ENCODE measurements at places on chromosomes 13 and 19. TPM values are rescaled to one million over a fixed set of nuclear protein-coding genes. Genes with fewer than 3 reads are reported as not detected.

DNA sequence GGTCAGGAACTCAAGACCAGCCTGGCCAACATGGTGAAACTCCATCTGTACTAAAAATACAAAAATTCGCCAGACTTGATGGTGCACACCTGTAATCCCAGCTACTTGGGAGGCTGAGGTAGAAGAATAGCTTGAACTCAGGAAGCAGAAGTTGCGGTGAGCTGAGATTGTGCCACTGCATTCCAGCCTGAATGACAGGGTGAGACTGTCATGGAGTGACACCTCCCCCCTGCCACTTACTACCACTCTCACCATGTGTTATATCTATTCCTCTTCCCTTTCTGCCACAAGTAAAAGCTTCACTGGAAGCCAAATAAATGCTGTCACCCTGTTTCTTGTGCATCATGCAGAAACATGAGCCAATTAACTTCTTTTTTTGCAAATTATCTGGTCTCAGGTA lies 10.6 kb upstream of the CEACAM4 start:
- no peak overlapping the region for H3K4me3 ChIP-seq
- H3K4me1 ChIP-seq: no peaks in the 10 kb centered on the region
- no peak for DNase-seq
- no peak overlapping the region for H3K27ac ChIP-seq
- no peaks in the 10 kb centered on the region for H3K36me3 ChIP-seq

DNA sequence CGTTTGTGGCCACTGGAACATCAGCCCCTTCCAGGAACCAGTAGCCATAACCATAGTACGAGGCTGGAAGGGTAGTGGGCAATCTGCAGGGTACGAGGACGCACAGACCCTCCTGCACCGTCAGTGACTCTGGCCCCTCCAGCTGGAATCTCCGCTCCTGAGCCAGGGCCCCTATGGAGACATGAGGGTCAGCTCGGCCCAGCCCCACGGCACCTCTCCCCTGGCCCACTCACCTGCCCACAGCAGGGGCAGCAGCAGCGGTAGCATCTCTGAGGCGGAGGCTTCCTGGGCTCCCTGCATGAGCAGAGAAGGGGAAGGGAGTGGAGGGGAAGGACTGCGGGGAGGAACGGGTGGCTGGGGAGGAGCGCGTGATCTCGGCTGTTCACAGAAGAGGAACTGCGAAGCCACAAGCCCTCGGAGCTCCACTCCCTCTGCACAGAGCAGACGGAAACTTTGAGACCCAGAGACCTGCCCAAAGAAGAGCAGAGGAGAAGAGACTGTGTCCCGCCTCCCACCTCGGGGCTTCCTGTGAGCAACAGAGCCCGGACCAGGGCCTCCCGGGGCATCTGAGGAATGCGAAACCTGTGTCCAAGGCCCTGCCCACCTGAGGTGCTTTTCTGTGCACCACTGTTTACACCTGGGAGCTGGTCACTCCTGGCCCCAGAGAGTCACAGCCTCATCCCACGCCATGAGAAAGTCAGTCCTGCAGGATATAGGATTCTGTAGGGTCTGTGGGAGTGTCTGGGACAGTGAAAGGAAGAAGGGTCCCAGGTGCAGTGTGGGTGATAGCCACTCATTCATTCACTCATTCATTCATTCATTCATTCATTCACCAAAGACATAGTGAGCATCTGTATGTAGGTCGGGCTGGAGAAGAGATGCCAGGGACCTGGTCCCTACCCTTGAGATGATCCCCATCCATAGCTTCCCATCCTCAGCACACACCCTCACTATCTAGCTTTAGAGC lies at the start of gene SIGLEC6:
SIGLEC6 (minus strand) TSS at position 322 of the 967 bp plus-strand sequence; CDS start at position 300, 22 bp downstream.
- H3K27me3 ChIP-seq: peaks cover 7% of the 10 kb centered on the region
- peak; percentile 86 for DNase-seq
- no peak within 1 kb of the TSS for H3K4me3 ChIP-seq

Gene RANBP3
- total RNA-seq: 65.5 TPM

Gene IFNL1
- total RNA-seq: not detected

Gene KCNN4
- 7.3 TPM for total RNA-seq

Gene PBX4
- total RNA-seq: 3.4 TPM

GRCh38 chr13:100859861-100860260 lies 185.3 kb upstream of the TMTC4 start:
- H3K4me1 ChIP-seq: no peaks in the 10 kb centered on the region
- no peaks in the 10 kb centered on the region for H3K27me3 ChIP-seq
- DNase-seq: no peak
- H3K27ac ChIP-seq: no peak overlapping the region

Gene ZNF99
- total RNA-seq: 0.09 TPM

- no peaks in the 10 kb centered on the region for H3K36me3 ChIP-seq
- H3K4me1 ChIP-seq: no peaks in the 10 kb centered on the region
- DNase-seq: peak; percentile 20
- H3K27me3 ChIP-seq: no peaks in the 10 kb centered on the region
These were observed 163.2 kb downstream of the TEX29 start for GRCh38 chr13:111483621-111483987.

- no peak overlapping the region for H3K4me3 ChIP-seq
- H3K27me3 ChIP-seq: no peaks in the 10 kb centered on the region
- no peaks in the 10 kb centered on the region for H3K4me1 ChIP-seq
- no peak for DNase-seq
- H3K27ac ChIP-seq: no peak overlapping the region
These were observed 132.6 kb downstream of the COG6 start for GRCh38 chr13:39788102-39788501.

GRCh38 chr13:90640976-90641375 lies 706.5 kb upstream of the MIR17HG start:
- no peak for DNase-seq
- no peak overlapping the region for H3K4me3 ChIP-seq
- no peaks in the 10 kb centered on the region for H3K4me1 ChIP-seq
- no peak overlapping the region for H3K27ac ChIP-seq

Gene ZNF491
- 1.9 TPM for total RNA-seq
